ENCODE measurements at places on chromosomes 16 and 17.

DNA sequence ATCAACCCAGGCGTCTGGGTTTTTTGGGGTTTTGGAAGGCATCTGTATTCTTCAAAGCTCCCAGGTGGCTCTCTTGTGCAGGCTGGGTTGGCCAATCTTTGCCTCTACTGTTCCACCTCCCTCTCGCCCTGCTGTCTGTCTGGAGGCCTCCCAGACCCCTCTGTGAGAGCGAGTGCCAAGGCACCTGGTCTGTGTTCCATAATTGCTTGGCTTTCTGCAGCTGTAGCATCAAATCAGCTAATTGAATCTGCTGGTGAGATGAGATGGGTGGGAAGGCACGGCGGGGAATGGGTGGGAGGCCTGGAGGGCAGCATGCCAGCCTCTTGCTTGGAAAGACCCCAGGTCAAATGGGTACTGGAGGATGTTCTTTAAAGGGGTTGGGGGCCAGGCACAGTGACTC, 52.5 kb upstream of the CLEC19A start:
- no peak for DNase-seq

- DNase-seq, result no peak
Measured at GRCh38 chr17:70855401-70856054, 686.2 kb downstream of the KCNJ2 start.

GRCh38 chr17:66655861-66656260, 179.1 kb upstream of the CACNG5 start:
- DNase-seq, result no peak

DNA sequence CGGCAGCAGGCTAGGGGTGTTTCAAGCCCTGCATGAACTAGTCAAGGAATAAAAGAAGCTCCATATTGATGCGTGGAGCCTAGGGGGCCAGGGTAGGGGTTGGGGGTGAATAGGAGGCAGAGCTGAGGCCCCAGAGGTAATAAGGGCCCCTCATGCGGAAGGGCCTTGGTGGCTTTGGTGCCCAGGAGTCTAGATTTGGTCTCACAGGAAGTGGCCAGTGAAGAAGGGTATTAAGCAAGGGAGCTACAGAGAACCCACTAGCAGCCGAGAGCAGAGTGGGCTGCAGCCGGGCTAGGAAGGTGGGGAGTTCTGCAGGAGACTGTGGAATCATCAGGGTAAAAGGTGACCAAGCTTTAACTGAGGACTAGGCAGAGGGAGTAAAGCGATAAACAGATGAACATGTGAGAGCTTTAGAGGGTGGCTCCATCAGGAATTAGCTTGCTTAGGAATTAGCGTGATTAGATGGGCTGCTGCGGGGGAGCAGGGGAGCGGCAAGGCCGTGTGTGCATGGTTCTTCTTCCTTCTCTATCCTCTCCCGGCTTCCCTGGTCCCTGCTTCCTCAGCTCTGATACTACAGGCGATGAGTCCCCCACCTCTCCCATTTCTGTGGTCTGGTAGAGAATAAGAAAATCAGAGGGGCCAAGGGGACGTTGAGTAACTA, 9.8 kb downstream of the GNGT2 start:
- DNase-seq, result no peak

- DNase-seq, result no peak
Measured at GRCh38 chr16:81707411-81708265, 71.5 kb upstream of the PLCG2 start.

GRCh38 chr16:89168381-89169189, 3.0 kb upstream of the CDH15 start:
- DNase-seq, result no peak

DNA sequence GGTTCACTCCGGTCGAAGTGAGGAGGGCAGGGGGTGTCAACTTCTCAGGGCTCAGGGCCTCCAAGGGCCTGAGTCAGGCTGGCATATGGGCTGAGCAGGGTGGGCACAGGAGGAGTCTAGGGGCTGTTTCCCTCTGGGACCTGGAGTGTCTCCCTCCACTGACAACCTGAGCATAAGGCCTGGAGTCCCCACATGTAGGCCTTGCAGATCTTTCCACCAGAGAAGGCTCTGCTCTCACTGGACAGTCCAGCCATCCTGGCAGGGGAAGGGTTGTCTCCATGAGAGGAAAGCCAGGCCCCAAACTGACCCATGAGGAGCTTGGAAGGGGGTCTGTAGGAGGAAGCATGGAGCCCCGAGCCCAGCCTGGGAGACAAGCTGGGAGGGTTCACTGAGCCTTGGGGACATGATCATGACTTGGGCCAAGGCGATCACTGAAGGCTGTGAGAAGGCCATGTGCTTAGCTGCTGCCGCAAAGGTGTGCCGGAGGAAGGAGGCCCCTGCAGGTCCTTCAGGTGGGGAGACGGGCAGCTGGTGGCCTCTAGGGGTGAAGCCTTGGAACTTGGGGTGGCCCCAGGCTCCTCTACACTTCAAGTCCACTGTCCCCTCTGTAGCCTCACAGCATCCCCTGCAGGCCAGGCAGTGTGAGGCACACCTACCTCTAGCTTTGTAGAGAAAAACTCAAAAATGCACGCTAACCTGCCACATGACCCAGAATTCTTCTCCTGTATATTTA, 9.9 kb downstream of the CMTM2 start:
- peak; percentile 70 for DNase-seq

GRCh38 chr16:55470533-55471371, 8.2 kb upstream of the MMP2 start:
- DNase-seq, result no peak

GRCh38 chr16:74165566-74166080, 131.0 kb upstream of the PSMD7 start:
- no peak for DNase-seq

DNA sequence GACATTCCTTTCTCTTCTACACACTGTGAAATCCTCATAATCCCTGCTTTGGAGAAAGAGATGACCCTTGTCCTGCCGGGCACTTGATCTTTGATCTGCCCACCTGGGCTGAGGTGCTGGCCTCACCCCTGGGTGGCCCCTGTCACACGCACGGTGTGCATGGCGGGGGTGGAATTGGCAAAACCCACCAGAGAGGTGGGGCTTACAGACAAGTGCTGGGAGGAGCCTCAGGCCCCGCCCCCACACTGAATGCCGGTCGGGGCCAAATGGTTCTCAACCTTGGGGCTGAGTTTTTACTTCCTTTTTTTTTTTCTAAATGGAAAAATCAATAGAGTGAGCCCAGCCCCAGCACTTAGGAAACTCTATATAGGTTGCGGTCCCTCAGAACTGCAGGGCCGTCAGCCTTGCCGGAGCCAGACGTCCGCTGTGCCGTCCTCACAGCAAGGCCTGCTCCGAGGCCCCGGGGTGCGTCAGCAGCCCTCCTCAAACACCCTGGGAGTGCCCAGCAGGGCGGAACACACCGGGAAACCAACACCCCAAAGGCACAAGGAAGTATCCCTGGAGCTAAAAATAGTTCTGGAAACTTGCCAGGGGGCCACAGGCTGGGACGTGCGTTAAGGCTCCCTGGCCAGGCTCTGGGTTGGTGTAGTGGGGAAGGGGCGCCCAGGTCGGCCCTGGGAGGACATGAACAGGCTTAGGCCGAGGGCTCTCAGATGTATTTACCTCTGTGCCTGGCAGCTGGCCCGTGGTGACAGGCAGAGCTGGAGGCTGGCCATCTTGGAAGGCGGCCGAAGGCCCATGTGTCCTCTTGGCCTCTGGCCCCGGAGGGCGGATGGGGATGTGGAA, 11.0 kb downstream of the GPRC5C start:
- no peak for DNase-seq

DNA sequence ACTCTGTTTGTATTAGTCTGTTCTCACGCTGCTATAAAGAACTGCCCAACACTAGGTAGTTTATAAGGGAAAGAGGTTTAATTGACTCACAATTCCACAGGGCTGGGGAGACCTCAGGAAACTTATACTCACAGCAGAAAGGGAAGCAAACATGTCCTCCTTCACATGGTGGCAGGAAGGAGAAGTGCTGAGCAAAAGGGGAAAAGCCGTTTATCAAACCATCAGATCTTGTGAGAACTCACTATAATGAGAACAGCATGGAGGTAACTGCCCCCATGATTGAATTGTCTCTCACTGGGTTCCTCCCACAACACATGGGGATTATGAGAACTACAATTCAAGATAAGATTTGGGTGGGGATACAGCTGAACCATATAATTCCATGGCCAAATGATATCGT, 30.9 kb downstream of the ABCC1 start:
- no peak for DNase-seq

DNA sequence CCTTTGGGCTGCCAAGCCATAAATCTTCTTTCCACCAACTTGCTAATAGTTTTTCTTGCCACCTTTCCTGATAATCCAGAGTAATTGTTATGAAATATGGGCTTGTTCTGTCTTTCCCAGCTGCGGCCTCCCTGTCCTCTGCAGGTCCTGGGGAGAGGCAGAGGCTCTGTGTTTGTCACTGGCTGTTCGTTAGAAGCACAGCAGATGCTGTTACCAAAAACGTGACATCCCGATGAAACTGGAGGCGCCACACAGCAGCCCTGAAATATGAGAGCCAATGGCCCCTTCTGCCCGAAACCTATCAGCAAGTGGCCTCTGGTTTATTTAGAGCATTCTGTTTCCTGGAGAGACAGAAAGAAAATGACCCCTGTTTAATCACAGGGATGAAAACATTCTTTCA, 115.1 kb upstream of the ANKFN1 start:
- no peak for DNase-seq

- DNase-seq, result no peak
Measured at GRCh38 chr17:691423-691822, 23.2 kb downstream of the VPS53 start.

DNA sequence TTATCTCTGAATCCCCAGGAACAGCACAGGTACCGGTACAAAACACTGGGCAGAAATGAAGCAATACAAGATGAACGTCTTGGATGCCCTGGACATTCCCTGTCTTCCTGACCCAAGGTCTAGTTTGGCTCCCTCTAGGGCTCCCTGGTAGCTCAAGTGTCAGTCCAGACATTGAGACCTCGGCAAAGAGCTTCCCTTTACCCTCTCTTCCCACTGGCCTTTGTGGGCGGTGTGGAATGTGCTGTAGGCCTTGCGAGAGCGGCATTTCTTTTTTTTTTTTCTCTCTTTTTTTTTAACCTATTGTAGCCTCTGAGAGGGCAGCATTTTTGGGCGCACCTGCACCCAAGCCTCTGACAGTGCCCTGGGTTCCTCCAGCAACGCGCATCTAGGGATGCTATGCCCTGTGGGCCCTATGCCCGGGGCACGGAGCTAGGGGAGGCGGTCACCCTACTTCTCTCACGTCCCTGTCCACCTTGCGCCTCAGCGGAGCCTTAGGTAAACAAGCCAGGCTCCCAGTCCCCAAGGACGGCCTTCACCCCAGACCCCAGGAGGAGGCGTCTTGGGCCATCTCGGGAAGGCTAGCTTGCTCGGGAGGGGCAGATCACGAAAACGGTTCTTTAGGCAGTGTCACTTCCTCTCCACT, 1.2 kb upstream of the NFATC3 start:
- DNase-seq, result no peak

DNA sequence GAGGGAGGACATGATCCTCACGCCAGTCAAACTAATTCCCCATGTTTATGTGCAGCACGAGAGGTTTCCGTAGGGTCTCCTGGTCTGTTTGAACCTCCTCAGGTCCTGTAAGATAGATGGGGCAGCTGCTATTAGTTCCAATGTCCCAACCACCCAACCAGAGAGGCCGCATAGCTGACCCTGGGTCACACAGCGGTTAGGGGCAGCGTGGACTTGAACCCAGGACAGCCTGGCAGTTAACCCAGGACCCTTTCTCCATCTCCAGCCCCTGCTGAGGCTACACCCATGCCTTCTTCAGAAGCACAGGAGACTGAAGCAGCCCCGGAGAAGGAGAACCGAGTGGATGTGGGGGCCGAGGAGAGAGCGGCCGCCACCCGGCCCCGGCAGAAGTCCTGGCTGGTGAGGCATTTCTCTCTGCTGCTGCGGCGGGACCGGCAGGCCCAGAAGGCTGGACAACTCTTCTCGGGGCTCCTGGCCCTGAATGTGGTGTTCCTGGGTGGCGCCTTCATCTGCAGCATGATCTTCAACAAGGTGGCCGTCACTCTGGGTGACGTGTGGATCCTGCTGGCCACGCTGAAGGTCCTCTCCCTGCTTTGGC, 5.5 kb downstream of the OTOP3 start:
- DNase-seq, result no peak

- DNase-seq, result no peak
Measured at GRCh38 chr16:17356243-17356933, 114.4 kb downstream of the XYLT1 start.

- no peak for DNase-seq
Measured at GRCh38 chr17:801660-802059, 19.5 kb downstream of the MRM3 start.

DNA sequence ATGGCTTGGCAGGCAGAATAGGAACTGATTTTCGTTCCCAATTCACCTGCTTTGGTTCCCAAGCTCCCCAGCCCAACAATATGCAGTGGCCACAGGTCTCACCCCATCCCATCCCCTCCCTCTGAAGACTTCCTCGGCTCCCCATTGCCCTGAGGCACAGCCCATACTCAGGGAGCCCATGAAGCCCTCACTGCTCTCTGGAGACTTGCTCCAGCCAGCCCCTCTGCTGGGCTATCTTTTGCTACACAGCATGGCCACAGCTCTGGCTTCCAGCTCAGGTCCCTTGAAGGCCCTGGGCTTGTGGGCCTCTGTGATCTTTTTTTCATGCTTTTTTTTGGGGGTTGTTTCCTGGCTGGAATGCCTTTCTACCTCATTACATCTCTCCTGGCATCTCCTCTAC, 8.5 kb upstream of the RNF222 start:
- no peak for DNase-seq

DNA sequence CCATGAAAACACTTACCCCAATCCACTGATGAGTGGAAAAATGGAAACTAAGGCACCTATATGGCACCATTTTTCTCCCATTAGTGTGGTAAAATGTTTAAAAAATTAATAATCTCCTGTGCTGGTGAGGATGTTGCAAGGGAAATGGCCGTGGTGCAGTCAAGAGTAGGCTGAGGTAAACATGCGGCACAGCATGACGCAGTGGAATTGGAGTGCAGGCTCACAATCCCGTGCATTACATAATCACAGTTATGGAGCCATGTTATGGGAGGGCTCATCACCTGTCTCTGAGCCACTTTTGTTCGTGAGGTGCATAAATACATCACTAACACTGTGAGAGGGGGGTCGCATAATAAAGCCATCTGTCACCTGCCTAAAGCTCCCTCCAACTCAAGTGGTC, 164.4 kb upstream of the XYLT1 start:
- DNase-seq, result no peak

Measured in CD4-positive, alpha-beta memory T cell (primary cell).